Natural killer cell (primary cell): ENCODE measurements at places on chromosomes 3 and 15. TPM values are rescaled to one million over a fixed set of nuclear protein-coding genes. Genes with fewer than 3 reads are reported as not detected.
A peak's percentile ranks its signal among the peaks of the same experiment; 100 is the strongest.

DNA sequence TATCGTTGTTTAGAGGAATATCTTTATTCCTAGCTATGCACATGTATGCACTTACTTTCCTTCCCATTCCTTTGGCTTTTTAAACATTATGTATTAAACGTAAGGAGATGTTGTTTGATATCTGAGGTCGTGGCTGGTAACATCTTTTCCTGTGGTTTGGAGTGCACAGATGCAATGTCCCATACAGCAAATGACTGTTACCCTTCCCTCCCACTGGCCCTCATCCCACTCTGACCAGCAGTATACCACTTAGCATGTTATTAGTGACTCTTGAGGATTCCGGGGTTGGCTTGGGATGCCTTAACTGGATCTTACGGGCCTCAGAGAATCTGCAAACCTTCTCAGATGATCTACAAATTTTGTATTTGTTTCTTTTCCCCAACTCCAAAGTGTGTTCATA is 34.5 kb downstream of the TGFBR2 start:
- H3K27me3 ChIP-seq = no peaks in the 10 kb centered on the region
- peaks cover 8% of the 10 kb centered on the region for H3K36me3 ChIP-seq
- DNase-seq = peak; percentile 35
- H3K4me1 ChIP-seq = peaks cover 69% of the 10 kb centered on the region
- H3K27ac ChIP-seq = peak overlapping the region; percentile 94
- no peak overlapping the region for H3K4me3 ChIP-seq

DNA sequence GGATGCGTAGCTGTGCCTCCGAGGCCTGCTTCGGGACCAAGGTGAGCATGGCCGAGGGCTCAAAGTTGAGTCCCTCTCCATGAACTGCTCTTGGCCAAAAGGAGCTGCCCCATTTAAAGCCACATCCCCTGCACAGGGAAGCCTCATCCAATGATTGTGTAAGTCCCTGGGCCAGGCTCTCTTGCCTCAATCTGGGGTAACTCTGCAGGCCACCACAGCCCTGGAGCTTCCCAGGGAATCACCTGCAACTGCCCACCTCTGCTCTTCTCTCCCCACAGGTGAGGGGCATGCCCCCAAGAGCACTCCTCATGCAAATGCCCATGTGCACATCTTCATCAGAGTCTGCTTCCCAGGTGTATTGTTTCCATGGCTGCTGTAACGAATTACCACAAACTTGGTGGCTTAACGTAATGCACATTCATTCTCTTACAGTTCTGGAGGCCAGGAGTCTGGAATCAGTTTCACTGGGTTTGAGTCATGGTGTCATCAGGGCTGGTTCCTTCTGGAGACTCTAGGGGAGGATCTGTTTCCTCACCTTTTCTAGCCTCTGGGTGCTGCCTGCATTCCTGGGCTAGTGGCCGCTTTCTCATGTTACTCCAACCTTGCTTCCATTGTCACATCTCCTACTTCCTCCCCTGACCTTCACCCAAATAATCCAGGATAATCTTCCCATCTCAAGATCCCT is 25.0 kb upstream of the LOXL1 start:
- no peak overlapping the region for H3K27ac ChIP-seq
- no peaks in the 10 kb centered on the region for H3K27me3 ChIP-seq
- no peak overlapping the region for H3K4me3 ChIP-seq

DNA sequence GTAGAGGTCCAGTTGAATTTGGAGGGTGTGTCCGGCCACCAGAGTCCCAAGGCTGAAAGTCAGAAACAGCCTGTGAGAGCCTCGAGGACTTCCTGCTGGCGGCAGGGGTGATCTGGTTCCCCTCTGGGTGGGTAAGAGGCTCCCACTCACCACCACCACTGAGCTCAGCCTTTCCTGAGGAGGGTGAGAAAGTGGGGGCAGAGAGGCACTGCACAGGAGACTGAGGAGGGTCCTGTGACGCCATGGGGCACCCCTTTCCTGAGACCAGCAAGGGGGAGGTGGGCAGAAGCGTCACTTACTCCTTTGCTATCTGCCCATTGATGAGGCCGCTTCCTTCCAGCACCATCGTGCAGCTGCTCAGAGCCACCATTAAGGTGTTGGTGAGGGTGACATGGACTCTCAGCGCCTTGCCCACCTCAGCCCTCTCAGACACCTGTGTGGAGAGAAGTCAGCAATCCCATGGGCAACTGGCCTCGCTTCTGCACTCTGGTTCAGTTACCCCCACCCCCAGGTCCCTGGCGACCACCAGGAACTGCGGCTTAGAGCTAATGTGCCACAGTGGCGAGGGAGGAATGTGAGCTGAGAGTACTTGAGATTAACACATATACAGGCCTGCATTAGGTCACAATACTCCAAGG is 10.0 kb upstream of the TGM5 start:
- H3K36me3 ChIP-seq = no peaks in the 10 kb centered on the region
- H3K4me3 ChIP-seq = no peak overlapping the region
- no peak for DNase-seq
- no peaks in the 10 kb centered on the region for H3K4me1 ChIP-seq
- H3K27ac ChIP-seq = no peak overlapping the region

DNA sequence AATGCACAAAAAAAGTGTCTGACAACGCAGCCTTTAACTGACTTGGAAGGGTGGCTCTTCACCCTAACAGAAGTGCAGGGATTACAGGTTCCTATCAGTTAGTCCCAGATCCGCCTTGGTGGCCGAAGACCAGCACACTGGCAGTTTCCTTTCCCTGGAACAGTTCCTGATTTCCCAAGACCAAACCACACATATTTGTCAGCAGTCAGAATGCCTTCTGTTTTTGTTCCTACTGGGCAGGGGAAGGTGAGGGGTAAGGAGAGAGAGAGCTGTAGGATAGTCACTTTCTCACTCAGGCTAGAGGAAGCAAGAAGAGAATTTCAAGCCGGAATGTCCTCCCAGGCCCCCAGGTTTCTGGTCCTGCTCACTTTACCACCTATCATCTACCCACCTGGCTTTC is 9.2 kb downstream of the CXCR6 start:
- H3K4me3 ChIP-seq = no peak overlapping the region
- no peak overlapping the region for H3K27ac ChIP-seq
- peaks cover 83% of the 10 kb centered on the region for H3K36me3 ChIP-seq
- peaks cover 60% of the 10 kb centered on the region for H3K4me1 ChIP-seq
- no peaks in the 10 kb centered on the region for H3K27me3 ChIP-seq

GRCh38 chr3:69232482-69232881 is 110.1 kb upstream of the LMOD3 start:
- DNase-seq = no peak
- no peak overlapping the region for H3K4me3 ChIP-seq
- no peaks in the 10 kb centered on the region for H3K27me3 ChIP-seq
- H3K4me1 ChIP-seq = peaks cover 4% of the 10 kb centered on the region
- no peaks in the 10 kb centered on the region for H3K36me3 ChIP-seq

DNA sequence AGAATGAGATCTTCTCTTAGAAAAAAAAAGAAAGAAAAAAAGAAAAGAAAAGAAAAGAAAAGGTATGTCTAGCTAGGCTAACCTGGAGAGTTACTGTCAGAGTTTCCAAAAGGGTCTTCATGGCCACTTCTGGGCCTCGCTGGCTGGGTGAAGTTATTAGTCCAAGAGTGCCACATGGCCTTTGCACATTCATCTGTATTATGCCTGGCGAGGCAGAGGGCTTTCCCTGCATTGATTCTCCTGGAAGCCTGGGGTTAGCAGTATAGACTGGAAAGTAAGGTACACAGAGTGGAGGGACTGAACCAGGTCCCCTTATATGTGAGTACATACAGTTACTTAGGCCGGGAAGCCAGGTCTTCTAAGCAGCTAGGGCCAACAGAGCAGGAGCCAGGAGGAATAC is 54.8 kb upstream of the CGNL1 start:
- H3K36me3 ChIP-seq = no peaks in the 10 kb centered on the region
- H3K4me1 ChIP-seq = no peaks in the 10 kb centered on the region
- no peaks in the 10 kb centered on the region for H3K27me3 ChIP-seq

GRCh38 chr15:45499426-45499825 is 23.1 kb downstream of the SLC30A4 start:
- H3K36me3 ChIP-seq = no peaks in the 10 kb centered on the region
- H3K27me3 ChIP-seq = no peaks in the 10 kb centered on the region
- no peaks in the 10 kb centered on the region for H3K4me1 ChIP-seq
- no peak overlapping the region for H3K27ac ChIP-seq

DNA sequence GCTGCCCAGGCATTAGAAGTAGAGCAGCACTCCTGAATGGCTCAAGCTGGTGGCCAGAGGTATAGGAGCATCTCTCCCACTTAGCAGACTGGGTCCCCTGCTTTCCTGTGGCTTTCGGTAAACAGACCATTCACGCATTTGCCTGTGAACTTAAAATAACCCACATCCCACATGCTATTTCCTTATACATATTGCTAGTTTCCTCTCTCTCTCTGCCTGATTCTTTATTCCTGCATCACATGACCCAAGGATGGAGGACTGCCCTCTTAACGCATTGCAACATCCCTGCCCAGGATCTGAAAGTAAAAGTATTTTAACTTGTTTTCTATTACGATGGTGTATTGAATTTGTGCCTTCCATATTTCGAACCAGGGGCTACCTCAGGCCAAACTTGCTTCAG is 43.4 kb upstream of the NLGN1 start:
- H3K4me3 ChIP-seq = no peak overlapping the region
- H3K27ac ChIP-seq = no peak overlapping the region
- H3K36me3 ChIP-seq = no peaks in the 10 kb centered on the region
- no peaks in the 10 kb centered on the region for H3K27me3 ChIP-seq

GRCh38 chr15:100988857-100989256 is 69.7 kb downstream of the LRRK1 start:
- no peaks in the 10 kb centered on the region for H3K4me1 ChIP-seq
- H3K4me3 ChIP-seq = no peak overlapping the region
- H3K36me3 ChIP-seq = no peaks in the 10 kb centered on the region
- H3K27me3 ChIP-seq = no peaks in the 10 kb centered on the region

DNA sequence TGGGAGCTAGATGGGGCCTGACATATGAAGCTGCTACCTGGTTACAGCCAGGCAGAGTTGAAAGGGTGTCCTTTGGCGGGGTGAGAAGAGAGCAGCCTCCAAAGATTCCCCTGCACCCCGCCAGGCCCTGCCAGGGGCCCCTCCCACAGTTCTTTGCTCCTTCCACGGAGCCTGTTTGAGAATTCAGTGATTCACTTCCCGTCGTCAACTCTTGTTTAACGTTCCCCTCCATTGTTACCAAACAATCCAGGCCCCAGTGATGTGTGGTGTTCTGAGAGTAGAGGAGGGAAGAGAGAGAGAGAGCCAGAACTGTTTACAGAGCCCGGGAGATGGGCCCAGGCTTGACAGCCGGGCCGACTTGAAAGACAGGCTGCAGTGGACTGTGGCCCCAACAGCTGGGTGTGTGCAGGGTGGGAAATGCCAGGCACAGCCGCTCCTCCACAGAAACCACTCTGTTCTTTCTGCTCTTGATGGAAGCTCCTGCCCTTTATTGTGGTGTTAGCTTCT is 81.5 kb downstream of the SMAD3 start:
- no peak overlapping the region for H3K27ac ChIP-seq
- no peaks in the 10 kb centered on the region for H3K36me3 ChIP-seq
- H3K4me1 ChIP-seq = peaks cover 60% of the 10 kb centered on the region

DNA sequence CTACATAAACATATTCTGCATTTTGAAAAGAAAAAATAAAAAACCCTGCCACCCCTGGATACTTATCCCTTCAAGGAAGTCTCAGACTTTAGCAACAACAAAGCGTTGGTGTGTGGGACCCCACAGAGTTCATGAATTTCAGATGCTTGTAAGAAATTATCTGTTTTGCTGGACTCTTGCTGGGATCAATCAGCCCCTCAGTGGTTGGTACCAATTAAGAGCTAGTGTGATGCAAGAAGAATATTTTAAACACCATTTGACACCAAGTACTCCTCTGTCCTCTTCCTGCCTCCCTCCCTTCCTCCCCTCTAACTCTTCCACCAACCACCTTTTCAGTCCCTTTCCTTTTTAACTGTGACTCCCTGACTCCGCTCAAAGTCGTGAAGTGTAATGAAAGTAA is 51.5 kb downstream of the SST start:
- no peaks in the 10 kb centered on the region for H3K36me3 ChIP-seq
- DNase-seq = no peak
- no peak overlapping the region for H3K27ac ChIP-seq
- H3K4me1 ChIP-seq = no peaks in the 10 kb centered on the region
- H3K27me3 ChIP-seq = no peaks in the 10 kb centered on the region

- H3K4me1 ChIP-seq = peaks cover 5% of the 10 kb centered on the region
Observed at GRCh38 chr3:56742887-56743286, 58.9 kb downstream of the ARHGEF3 start.

- H3K4me1 ChIP-seq = peaks cover 24% of the 10 kb centered on the region
- no peak overlapping the region for H3K27ac ChIP-seq
- DNase-seq = peak; percentile 84
- H3K36me3 ChIP-seq = no peaks in the 10 kb centered on the region
- no peak overlapping the region for H3K4me3 ChIP-seq
Observed at GRCh38 chr15:69576035-69576526, 123.5 kb downstream of the RPLP1 start.

DNA sequence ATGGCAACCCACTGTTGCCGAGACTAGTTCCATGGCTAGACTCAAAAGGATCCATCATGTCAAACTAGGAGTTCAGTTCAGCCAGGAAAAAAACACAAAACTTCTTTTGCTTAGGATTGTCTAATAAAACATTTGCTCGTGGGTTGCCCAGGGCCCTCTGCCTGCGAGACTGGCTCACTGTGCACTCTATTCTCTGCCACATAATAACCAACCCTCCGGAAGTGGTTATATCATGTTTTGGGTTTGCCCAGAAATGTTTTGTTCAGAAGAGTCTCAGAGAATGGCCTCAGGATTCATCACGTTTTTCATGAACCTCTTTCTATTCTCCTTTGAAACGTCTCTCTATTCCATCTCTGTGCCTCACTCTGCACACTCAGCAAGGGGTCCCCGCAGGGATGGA is 216.1 kb downstream of the SV2B start:
- H3K27me3 ChIP-seq = peaks cover 12% of the 10 kb centered on the region
- H3K4me1 ChIP-seq = peaks cover 31% of the 10 kb centered on the region
- H3K36me3 ChIP-seq = no peaks in the 10 kb centered on the region
- no peak overlapping the region for H3K4me3 ChIP-seq

GRCh38 chr3:189636048-189636447 is 4.9 kb downstream of the TP63 start:
- no peak overlapping the region for H3K27ac ChIP-seq
- no peaks in the 10 kb centered on the region for H3K27me3 ChIP-seq
- H3K36me3 ChIP-seq = no peaks in the 10 kb centered on the region

DNA sequence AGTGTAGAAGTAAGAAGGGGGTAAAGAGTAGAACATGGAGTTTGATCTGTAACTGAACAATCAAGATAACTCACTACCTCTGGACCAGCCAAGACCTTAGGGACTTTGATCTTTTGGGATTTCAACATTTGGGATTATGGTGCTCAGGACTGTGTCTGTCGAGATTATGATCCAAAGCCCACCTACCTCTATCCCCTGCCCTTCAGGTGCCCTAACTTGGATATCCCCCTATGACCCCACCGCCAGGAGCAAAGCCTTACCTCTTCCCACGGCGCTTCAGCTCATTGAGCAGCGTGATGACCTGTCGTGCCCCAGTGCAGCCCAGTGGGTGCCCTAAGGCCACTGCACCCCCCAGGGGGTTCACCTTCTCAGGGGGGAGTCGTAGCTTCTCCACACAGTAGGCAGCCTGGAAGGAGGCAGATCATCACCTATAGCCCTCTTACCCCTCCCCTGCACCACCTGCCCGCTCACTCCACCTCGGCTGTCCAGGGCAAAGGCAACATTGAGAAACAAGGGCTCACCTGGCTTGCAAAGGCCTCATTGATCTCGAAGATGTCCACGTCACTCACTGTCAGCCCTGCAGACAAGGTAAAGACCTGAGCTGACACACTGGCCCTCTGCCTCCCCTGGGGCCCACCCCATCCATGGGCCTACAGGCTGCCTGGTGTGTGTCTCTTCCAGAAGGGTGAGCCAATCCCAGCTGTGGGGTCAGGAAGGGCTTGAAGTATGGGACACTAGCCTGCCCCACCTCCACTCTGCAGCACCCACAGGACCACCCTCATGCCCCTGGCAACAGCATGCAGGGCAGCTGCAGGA is 11.4 kb downstream of the ACAA1 start:
- no peaks in the 10 kb centered on the region for H3K4me1 ChIP-seq
- H3K4me3 ChIP-seq = no peak overlapping the region
- no peaks in the 10 kb centered on the region for H3K27me3 ChIP-seq
- peaks cover 85% of the 10 kb centered on the region for H3K36me3 ChIP-seq

Gene PEX11A
- total RNA-seq = 2.0 TPM

Gene PSTPIP1
- total RNA-seq = 228 TPM

Gene TRIM69
- 14.2 TPM for total RNA-seq

Gene SHF
- total RNA-seq = 1.7 TPM
